ENCODE measurements at places on chromosomes 1 and 21. TPM values are rescaled to one million over a fixed set of nuclear protein-coding genes. Genes with fewer than 3 reads are reported as not detected.

Gene OR2L2
- 0.11 TPM for total RNA-seq

DNA sequence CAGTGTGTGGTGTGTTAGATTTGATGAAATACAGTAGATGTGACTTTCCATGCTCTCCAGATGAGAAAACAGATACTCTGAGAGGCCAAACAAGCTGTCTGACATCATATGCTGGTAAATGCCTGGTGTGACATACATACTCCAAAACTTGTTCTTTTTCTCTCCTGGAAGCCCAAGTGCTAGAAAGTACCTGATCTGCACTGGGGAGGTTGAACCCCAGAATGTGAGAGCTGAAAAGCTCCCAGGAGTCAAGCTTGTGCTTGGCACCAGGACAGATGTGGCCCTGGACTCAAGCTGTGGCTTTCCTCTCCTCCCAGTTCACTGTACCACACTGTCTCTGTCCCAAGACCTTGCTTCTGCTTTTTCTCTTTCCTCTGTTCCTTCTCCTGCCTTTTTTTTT lies 389.0 kb upstream of the USP24 start:
- no peak overlapping the region for H3K4me3 ChIP-seq
- no peak for DNase-seq
- no peaks in the 10 kb centered on the region for H3K4me1 ChIP-seq
- no peaks in the 10 kb centered on the region for H3K27me3 ChIP-seq
- no peak overlapping the region for H3K27ac ChIP-seq

- H3K36me3 ChIP-seq, result no peaks in the 10 kb centered on the region
- H3K4me1 ChIP-seq, result no peaks in the 10 kb centered on the region
Observed at GRCh38 chr1:14466006-14466405, 132.5 kb upstream of the KAZN start.

Gene RAD54L
- total RNA-seq, result 46.8 TPM

DNA sequence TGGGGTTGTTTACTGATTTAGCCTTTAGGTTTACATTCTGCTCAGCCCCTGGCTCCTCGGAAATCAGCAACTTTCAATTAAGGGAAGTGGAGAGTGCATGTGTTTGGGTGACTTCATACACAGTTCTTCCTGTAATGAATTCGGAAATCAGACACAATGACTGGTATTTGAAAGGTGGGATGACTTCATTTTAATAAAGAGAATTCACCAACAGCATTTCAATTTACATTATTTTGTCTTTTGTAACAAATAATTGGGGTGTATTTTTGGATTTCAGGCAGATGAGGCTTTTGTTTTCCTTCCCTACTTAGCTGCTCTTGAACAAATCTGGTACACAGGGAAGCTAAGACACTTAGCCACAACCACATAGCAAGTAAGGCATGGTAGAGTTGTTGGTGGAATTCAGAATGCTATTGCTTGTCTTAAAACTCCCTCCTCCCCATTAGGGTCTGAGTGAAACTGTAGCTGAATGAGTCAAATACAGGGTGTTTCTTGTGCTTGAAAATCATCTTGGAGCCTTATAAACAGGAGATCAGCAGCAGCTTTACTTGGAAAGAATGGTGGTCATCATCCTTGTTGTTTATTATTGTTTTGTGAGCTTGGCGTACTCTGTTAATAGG lies 917 bp downstream of the STX12 start:
- no peaks in the 10 kb centered on the region for H3K36me3 ChIP-seq
- H3K27ac ChIP-seq, result no peak overlapping the region
- DNase-seq, result no peak
- H3K27me3 ChIP-seq, result no peaks in the 10 kb centered on the region
- peak overlapping the region; percentile 88 for H3K4me3 ChIP-seq
- H3K4me1 ChIP-seq, result no peaks in the 10 kb centered on the region

DNA sequence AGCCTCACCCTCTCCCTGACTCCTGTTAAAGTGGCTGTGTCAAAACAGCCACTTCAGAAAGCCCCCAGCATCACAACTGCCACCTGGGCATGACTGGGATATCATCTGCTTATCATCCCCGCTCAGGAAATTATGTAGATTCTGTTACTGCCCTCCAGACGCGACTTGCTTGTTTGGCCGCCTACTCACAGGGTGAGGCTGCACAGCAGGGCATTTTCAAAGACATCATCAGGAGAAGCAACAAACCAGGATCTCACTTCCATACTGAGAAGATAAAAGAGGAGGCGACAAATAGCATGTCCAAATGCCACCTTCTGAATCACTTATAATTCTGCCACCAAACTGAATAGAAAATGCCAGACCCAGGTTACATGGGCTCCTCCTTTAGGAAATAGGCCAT lies 94.8 kb downstream of the MIS18A start:
- no peaks in the 10 kb centered on the region for H3K27me3 ChIP-seq
- H3K4me3 ChIP-seq, result no peak overlapping the region
- H3K27ac ChIP-seq, result no peak overlapping the region
- H3K4me1 ChIP-seq, result no peaks in the 10 kb centered on the region

Gene UTS2
- not detected for total RNA-seq

DNA sequence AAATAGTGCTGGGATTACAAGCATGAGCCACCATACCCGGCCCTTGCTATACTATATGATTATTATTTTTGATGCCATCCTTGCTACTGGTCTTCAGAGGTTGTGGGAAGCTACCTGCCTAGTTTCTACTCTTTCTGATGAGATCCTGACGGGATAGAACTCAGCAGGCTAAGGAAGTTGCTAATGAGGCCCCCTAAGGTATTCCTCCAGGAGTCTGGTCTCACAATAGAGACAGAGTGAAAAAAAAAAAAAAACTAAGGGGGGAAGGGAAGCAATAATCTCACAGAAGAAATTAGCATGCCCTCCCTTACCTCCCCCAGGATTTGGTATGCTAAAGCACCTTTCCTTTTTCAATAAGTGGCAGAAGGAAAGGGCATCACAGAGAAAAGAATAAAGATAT lies 17.6 kb downstream of the INTS3 start:
- peaks cover 2% of the 10 kb centered on the region for H3K27me3 ChIP-seq
- peaks cover 27% of the 10 kb centered on the region for H3K4me1 ChIP-seq
- DNase-seq, result peak; percentile 65
- peaks cover 89% of the 10 kb centered on the region for H3K36me3 ChIP-seq

GRCh38 chr1:42943166-42943565 lies 15.5 kb downstream of the SLC2A1 start:
- H3K27me3 ChIP-seq, result no peaks in the 10 kb centered on the region
- H3K4me1 ChIP-seq, result peaks cover 4% of the 10 kb centered on the region
- no peak overlapping the region for H3K4me3 ChIP-seq
- no peak overlapping the region for H3K27ac ChIP-seq
- no peak for DNase-seq
- H3K36me3 ChIP-seq, result peaks cover 72% of the 10 kb centered on the region

Gene FCRL6
- total RNA-seq, result not detected

- no peaks in the 10 kb centered on the region for H3K4me1 ChIP-seq
- no peaks in the 10 kb centered on the region for H3K36me3 ChIP-seq
- no peaks in the 10 kb centered on the region for H3K27me3 ChIP-seq
- peak overlapping the region; percentile 85 for H3K4me3 ChIP-seq
Observed at GRCh38 chr1:115976921-115977498, 697 bp downstream of the SLC22A15 start.

Gene FNDC10
- total RNA-seq, result 15.2 TPM

Gene RXFP4
- total RNA-seq, result not detected

DNA sequence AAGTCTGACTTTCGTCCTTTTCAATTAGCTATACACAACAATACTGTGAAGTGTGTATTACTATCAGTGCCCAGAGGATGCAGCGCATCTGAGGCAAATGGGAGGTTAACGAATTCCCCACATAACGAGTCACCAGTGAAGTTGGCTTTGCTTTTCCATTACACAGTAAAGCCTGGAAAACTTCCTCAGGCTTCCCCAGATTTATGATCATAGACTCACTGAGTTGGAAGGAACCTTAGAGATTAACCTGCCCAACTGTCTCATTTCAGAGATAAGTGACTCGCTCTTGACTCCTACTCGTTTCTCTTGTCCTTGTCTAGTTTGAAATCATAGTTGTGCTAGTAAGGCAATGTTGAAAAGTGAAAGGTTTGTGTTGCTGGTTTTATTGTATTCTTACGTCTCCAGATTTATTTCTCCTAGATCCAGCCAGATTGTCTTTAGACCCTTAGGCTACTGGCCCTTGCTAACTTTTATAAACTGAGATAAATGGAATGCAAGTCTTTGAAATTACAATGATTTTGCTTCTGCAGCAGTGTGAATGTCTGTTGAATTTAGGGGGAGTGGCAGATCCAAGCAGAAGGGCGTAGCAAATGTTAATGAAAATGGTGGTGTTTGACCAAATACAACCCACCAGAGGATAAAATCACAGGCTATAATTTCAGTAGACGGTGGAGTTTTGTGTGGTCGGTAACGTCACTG lies 17.3 kb downstream of the S1PR1 start:
- H3K4me1 ChIP-seq, result no peaks in the 10 kb centered on the region
- H3K36me3 ChIP-seq, result no peaks in the 10 kb centered on the region
- H3K4me3 ChIP-seq, result no peak overlapping the region
- H3K27me3 ChIP-seq, result no peaks in the 10 kb centered on the region
- no peak overlapping the region for H3K27ac ChIP-seq

GRCh38 chr1:18230840-18231239 lies 123.2 kb downstream of the IGSF21 start:
- H3K4me1 ChIP-seq, result peaks cover 14% of the 10 kb centered on the region
- H3K27ac ChIP-seq, result no peak overlapping the region
- H3K27me3 ChIP-seq, result no peaks in the 10 kb centered on the region
- H3K4me3 ChIP-seq, result no peak overlapping the region

- no peaks in the 10 kb centered on the region for H3K27me3 ChIP-seq
- no peak overlapping the region for H3K27ac ChIP-seq
- H3K4me3 ChIP-seq, result no peak overlapping the region
- no peaks in the 10 kb centered on the region for H3K36me3 ChIP-seq
- no peak for DNase-seq
Observed at GRCh38 chr1:118290571-118290970, 105.5 kb upstream of the SPAG17 start.

DNA sequence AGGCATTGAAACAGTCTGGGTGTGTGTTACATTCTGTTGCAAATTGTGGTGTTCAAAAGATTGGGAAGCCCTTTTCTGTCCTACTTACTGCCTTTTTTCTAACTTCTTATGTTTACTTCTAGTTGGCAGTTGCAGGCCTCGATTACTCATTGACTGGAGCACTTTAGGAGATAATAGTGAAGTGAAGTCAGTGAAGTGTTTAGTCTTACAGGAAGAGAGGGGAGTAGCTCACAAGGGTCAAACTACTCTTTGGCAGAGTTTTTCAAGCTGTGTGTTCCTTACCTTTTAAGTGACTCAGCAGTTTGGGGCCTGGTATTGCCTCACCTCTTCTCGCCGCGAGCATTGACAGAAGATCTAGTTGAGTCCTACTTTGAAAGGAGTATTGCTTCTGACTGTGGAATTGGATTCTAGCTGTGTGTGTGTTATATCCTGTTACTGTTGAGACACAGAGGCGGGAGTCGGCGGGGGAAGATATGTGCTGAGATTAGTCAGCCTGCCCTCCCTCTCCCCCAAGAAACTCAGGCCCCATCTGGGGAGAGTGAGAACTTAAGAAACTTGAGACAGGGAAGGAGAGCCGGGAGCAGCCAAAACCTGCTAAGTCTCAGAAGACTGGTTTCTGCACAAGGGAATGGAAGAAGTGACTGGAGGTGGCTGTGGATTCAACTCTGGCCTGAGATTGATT lies 19.3 kb downstream of the AHCYL1 start:
- peak; percentile 58 for DNase-seq
- H3K27me3 ChIP-seq, result no peaks in the 10 kb centered on the region
- peaks cover 5% of the 10 kb centered on the region for H3K36me3 ChIP-seq
- H3K4me3 ChIP-seq, result peak overlapping the region; percentile 6

DNA sequence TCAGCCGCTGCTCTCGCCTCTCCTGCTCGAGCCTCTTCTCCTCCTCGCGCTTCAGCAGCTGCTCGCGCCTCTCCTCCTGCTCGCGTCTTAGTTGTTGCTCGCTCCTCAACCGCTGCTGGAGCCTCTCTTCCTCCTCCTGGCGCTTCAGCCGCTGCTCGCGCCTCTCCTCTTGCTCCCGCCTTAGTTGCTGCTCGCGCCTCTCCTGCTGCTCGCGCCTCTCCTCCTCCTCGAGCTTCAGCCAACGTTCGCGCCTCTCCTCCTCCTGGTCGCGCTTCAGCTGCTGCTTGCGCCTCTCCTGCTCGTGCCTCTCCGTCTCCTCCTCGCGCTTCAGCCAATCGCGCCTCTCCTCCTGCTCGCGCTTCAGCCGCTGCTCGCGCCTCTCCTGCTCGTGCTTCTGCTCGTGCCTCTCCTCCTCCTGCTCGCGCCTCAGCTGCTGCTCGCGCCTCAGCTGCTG lies 3.7 kb downstream of the TCHH start:
- peak; percentile 82 for DNase-seq
- H3K27ac ChIP-seq, result no peak overlapping the region
- peaks cover 3% of the 10 kb centered on the region for H3K36me3 ChIP-seq
- H3K4me1 ChIP-seq, result no peaks in the 10 kb centered on the region
- H3K27me3 ChIP-seq, result peaks cover 65% of the 10 kb centered on the region

DNA sequence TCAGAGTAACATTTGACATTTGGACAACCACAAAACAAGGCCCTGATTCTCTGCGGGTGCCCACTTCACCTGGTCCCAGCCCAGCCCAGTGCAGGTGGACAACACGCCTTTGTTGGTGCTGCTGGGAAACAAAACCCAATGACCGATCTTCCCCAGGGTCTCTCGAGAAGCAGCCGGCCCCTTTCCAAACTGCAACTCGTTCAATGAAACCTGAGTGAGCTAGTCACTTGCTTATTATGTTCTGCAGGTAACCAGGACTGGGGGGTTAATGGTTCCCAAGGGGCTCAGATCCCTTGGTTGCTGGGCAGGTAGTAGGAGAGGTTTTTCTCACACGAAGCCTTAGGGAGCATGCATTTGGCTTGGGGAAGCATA lies 42.9 kb downstream of the ABCG1 start:
- H3K27ac ChIP-seq, result no peak overlapping the region
- no peaks in the 10 kb centered on the region for H3K27me3 ChIP-seq
- no peak overlapping the region for H3K4me3 ChIP-seq
- H3K36me3 ChIP-seq, result no peaks in the 10 kb centered on the region
- peaks cover 2% of the 10 kb centered on the region for H3K4me1 ChIP-seq

DNA sequence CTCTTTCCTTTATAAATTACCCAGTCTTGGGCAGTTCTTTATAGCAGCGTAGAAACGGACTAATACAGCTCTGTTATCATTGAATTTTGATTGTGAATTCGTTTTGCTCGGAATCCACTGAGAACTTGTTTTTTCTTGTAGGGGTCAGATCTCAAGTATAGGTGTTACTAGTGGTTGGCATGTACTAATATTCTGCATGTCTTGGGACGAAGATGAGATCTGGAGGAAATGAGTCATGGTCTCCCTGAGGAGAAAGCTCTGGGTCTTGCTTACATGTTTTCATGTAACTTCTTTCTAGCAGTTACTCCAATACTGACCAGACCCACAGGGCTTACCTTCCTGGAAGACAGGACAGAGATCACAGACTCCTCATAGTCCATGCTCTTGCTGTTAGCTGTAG lies 30.3 kb downstream of the ZSCAN20 start:
- no peaks in the 10 kb centered on the region for H3K27me3 ChIP-seq
- H3K4me1 ChIP-seq, result no peaks in the 10 kb centered on the region
- no peak overlapping the region for H3K4me3 ChIP-seq
- no peak overlapping the region for H3K27ac ChIP-seq
- 0 out of 2 replicates have a peak, but pooled peaks cover 5% of the 10 kb centered on the region for H3K36me3 ChIP-seq

GRCh38 chr1:211603191-211603701 lies 24.3 kb upstream of the SLC30A1 start:
- H3K27me3 ChIP-seq, result no peaks in the 10 kb centered on the region
- H3K27ac ChIP-seq, result no peak overlapping the region
- DNase-seq, result no peak
- no peak overlapping the region for H3K4me3 ChIP-seq
- no peaks in the 10 kb centered on the region for H3K36me3 ChIP-seq
- H3K4me1 ChIP-seq, result no peaks in the 10 kb centered on the region

GRCh38 chr1:98698625-98699024 lies 37.1 kb downstream of the SNX7 start:
- no peak overlapping the region for H3K4me3 ChIP-seq
- no peaks in the 10 kb centered on the region for H3K27me3 ChIP-seq
- H3K4me1 ChIP-seq, result no peaks in the 10 kb centered on the region
- no peak overlapping the region for H3K27ac ChIP-seq
- H3K36me3 ChIP-seq, result no peaks in the 10 kb centered on the region

All from H9 (cell line).